ENCODE measurements at places on chromosomes 6 and 20. TPM values are rescaled to one million over a fixed set of nuclear protein-coding genes. Genes with fewer than 3 reads are reported as not detected.

Gene C4A
- total RNA-seq: 0.96 TPM

Gene ANGPT4
- not detected for total RNA-seq

Gene HLA-DRA
- 21.4 TPM for total RNA-seq

Gene DNAH8
- not detected for total RNA-seq

Gene WFDC10B
- 0.88 TPM for total RNA-seq

Gene TAP2
- 18.3 TPM for total RNA-seq

Gene MUC21
- not detected for total RNA-seq

GRCh38 chr6:153028286-153028685 is 25.8 kb upstream of the MTRF1L start:
- DNase-seq: no peak

DNA sequence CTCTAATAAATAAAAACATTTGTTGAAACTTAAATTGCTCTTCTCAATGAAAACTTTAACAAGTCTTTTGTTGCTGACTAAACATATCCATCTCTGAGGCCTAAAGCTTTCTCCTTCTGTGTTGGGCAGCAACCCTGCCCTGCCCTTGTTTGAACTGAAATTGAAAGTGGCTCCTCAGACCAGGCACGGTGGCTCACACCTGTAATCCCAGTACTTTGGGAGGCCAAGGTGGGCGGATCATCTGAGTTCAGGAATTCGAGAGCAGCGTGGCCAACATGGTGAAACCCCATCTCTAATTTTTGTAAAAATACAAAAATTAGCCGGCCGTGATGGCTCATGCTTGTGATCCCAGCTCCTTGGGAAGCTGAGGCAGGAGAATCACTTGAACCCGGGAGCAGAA is 29.2 kb upstream of the GNRH2 start:
- DNase-seq: no peak

- no peak for DNase-seq
These were observed 12.1 kb upstream of the UBE2J1 start for GRCh38 chr6:89364586-89364985.

DNA sequence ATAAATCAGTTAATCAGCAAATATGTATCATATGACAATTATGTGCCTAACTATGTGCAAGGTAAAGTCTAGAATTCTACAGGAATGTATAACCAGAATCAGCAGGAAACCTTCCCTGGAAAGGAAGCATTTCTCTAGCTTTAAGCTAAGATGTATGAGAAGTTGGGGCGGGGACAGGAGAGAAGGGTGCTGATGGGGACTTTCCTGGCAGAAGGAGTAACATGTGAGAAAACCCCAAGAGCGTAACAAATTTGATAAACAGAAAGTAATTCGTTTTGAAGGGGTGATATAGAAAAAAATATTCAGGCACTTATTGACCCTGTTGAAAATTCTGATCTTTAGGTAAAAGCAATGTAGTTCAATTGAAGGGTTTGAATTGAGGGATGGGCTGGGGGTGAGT is 226.1 kb downstream of the KHDRBS2 start:
- DNase-seq: no peak

DNA sequence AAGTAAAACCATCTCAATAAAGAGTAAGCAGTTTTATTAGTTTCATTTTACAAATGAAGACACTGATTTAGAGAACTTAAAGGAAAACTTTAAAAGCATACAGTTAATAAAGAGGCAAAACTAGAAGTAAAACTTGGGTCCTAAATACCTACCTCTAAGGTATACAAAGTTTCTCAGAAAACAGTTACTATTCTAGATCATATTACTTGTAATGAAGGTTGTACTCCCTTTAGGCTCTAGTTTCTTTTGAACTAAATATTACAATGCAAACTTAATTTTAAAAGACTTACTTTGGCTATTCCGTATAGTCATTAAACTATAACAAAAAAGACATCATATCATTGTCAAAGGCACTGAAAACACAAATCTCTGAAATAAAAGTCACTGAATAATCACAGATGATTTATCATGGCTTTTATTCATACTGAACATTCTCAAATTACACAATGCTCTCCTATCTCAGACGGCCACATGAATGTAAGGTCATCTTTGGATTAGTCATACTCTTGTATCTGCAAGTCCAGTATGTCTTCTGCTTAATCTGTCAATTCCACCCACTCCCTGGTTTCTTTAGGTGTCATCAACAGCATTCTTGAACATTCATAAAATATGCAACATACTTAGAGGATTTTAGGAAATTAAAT is 361.6 kb upstream of the RUNX2 start:
- peak; percentile 80 for DNase-seq

GRCh38 chr20:54355631-54356280 is 119.6 kb upstream of the DOK5 start:
- no peak for DNase-seq

DNA sequence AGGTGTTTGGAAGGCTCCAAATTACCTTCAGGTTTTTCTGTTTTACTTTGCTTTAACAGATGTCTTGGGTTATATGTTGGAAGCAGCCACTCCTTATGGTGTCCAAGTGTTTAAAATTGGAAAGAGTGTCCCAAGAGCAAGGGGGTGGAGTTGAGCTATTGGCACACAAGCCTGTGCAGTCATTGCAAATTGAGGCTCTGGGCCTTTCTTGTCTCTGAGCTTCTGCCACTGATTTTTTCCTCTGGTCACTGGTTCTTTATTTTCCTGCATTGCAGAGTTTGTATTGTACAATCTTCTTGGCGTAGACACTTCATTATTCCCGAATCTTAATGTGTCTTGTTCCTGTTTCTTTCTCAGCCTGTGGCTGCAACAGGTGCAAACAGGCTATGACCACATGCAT is 598.8 kb downstream of the RNF144B start:
- no peak for DNase-seq

DNA sequence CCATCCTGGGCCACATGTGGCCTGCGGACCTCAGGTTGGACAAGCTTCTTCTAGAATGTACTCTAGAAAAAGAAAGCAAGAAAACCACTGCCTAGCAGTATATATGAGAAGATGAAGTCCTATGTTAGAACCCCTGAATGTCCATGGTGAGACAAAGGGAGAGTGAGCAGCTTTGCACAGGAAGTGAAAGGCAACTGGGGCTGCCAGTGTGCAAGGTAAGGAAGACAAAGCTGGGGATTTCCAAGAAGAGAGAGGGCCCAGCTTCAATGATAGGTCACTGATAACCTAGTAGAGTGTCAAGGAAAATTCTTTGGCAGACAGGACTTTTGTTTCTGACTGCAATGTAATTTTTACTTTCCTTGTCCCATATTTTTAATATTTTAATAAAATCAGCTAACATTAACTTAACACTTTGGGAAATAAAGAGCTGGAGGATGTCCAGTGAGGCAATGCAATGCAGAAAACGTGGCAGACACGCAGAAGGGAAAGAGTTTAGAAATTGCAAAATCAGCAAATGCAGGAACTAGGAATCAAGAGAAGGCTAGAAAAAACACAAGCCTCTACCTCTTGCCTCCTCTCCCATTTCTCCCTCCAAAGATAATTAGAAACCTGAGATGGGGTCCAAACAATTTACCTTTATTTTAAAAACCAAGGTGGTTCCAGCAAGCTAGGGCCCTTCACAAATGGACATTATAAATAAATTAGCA is 47.4 kb downstream of the CYP39A1 start:
- no peak for DNase-seq

DNA sequence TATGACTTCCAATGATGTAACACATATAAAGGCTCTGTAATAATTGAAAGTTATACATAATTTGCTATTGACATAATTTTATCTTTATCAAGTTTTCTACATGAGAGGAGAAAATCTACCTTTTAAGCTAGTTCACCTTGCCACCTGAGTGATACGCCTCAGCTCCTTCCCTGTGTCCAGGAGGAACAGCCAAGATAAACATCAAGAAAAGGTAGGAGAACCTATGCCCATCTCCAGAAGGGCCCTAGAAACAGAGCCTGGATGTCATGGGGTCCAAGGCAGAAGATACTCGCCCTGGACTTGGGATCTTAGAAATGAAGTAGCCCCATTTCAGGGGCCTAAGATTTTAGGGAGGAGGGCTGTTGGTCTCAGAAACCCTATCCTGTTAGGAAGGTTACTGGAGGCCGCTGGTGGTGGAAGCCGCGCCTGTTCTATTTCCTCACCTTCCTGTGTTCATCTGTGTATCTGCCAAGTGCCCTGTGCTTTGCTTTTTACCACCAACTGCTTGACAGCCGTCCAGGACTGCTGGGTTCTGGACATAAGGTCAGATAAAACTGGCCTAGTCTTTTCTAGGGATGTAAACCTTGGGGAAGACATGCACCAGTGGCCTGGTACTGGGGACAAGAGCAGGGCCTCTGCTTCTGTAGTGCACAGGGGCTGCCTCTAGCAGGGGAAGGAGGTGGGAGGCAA is 178.5 kb downstream of the ARID1B start:
- DNase-seq: no peak

- DNase-seq: no peak
These were observed 208.7 kb downstream of the ALDH8A1 start for GRCh38 chr6:134741200-134741536.

DNA sequence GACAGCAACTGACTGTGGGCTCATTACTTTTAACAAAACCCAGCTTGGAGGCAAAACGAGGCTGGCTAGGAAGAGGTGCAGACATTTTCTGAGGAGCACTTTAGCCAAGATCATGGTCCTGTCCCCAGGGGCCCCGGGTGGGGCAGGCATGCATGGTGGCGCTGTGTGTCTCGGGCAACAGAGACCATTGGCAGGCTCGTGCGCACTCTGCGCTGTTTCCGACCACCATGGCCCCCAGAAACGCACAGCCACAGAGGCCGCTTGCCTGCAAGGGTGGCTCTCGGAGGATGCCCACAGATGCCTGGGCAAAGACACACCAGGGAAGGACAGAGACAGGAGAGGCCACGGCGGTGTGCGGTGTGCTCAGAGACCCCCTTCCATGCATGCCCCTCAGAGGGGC is 6.7 kb downstream of the BHLHE23 start:
- no peak for DNase-seq

GRCh38 chr6:28863604-28864325 is 60.0 kb downstream of the TRIM27 start:
- DNase-seq: peak; percentile 81

DNA sequence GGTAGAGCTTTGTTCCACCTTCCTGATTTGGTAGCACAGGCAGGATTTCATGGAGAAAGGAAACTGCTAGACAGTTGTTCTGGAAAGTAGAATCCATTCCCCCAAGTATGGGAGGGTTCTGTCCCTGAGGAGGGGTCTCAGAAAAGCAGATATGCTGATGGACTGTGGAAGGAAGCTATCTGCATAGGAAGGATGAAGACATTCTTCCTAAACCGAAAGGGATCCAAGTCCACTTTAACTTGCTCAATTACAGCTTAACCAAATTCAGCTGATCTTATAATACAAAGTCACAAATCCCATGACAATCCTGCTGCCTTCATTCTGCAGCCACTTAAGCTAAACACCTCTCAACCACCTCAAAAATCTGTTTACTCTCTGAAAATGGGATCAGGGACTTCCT is 2.6 kb downstream of the MAN1A1 start:
- no peak for DNase-seq

DNA sequence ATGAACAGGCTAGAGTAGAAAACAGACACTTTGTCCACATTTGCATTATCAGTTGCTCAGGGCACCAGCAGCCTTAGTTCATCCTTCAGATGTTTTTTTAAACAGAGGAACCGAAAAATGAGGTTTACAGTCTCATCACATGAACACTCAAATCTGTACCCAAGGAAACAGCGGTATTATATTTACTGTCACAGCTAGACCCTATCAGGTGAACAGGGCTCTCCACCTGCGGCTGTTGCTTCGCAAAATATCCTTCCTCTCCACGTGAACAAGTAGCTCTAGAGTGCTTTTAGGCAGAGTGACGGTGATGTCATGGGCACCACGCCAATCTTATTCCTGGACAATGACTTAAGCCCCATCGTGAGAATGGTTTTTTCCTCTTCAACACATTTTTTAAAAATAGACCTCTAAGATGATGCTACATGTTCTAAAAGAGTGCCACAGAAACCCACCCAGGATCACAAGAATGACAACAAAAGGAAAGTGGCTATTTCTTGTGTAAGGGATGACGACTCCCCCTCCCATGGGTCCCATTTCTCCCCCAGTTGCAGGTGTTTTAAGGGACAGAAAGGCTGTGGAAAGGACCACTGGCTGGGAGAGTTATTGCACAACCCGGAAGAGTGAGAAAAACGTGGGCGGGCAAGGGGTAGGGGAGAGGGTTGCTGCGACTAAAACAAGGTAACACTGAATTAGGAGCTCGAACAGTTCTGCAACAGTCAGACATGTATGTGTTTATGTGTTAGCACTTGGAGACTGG is 77.7 kb downstream of the EFHC1 start:
- DNase-seq: no peak

- DNase-seq: peak; percentile 22
These were observed 429.0 kb downstream of the PREX1 start for GRCh38 chr20:48398506-48399449.

DNA sequence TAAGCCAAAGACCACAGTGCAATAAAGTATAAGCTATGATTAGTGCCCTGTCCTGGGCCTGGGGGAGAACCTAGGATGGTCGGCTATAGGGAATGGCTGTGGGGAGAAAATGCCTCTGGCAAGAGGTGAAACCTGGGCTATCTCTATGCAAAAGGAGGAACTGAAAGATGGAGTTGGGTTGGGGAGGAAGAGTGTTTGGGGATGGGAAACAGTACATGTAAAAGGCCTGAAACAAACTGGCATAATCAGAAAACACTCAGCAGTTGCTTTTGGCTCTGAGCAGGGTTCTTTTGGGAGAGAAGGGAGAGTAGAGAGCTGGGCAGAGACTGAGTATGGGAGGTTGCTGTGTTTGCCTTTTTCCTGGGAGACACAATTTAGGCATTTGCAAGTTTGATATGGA is 31.9 kb upstream of the FUCA2 start:
- DNase-seq: no peak

- peak; percentile 69 for DNase-seq
These were observed 25.7 kb downstream of the EZR start for GRCh38 chr6:158793432-158793831.

DNA sequence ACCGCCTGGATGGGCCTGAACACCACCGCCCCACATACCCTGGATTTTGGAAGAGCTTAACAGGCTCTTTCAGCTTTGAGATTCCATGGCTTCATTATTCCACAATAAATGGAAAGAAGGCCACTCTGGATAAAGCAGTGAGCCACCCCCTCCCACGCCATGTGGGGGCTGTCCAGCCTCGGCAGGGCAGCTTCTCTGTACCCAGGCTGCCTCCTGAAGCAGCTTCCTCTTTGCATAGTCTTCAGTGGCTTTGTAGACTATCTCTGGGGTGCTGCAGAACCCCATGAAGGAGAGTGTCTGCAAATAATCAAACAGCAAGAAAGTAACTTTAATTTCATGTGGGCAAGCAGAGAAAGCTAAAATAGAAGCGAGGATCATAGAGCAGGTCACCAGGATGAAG is 96.6 kb upstream of the NXT1 start:
- DNase-seq: no peak

DNA sequence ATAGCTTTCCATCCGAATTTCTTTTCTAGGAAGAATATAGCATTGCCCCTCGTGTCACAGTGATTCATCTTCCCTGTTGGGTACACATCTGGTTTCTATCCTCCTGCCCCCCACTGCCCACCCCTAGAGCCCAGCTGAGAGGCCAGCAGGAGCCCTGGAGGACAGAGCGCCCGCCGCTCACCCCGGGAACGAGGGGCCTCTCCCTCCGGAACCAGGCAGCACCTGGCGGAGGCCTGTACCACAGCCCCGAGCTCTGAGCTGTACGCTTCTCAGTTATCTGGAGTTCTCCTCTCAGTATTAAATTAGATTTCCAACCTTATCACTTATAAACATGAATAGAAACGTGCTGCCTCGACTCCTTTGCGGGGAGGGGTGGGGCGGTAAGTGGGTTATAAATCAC is 6.0 kb downstream of the ANKRD60 start:
- DNase-seq: no peak
